ENCODE measurements at places on chromosomes 6 and 20. TPM values are rescaled to one million over a fixed set of nuclear protein-coding genes. Genes with fewer than 3 reads are reported as not detected.

GRCh38 chr20:34843421-34843820 is 18.0 kb upstream of the NCOA6 start:
- no peak for DNase-seq

GRCh38 chr6:80316686-80317231 is 210.3 kb downstream of the BCKDHB start:
- DNase-seq: no peak

DNA sequence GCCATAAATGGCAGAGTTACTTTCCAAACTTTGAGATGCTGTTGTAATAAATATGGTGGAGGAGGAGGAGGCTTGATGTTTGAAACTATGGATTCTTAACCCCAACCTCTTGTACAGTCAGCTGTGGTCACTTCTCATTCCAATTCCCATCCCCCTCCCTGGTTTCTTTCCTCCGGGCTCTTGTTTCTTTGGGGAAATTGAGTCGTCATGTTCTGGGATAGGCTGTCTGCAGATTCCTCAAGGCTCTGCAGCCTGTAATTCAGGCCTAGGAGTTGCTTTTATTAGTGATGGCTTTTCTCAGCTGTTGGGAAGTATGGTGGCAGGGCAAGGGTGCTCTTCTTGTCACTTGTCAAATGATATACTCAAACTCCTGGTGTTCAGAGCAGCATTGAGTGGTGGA is 2.6 kb downstream of the PTK7 start:
- DNase-seq: no peak

GRCh38 chr6:42236682-42237473 is 19.2 kb upstream of the MRPS10 start:
- DNase-seq: no peak

GRCh38 chr20:35776513-35777101 is 4.8 kb downstream of the PHF20 start:
- DNase-seq: no peak

Gene CPXM1
- total RNA-seq: 0.20 TPM

Gene SLPI
- 0.40 TPM for total RNA-seq

Gene PPP1R3G
- total RNA-seq: 0.10 TPM

Gene DUSP15
- total RNA-seq: not detected

Gene GRIK2
- not detected for total RNA-seq

Gene HAO1
- not detected for total RNA-seq

Gene BANF2
- not detected for total RNA-seq

Gene BPIFB2
- total RNA-seq: not detected

Measured in activated CD4-positive, alpha-beta memory T cell treated with anti-CD3 and anti-CD28 coated beads, Interleukin-2, amount 10 ng/mL, durations not matched to agents 7 days and 5 days (primary cell).